ENCODE measurements at places on chromosomes 6 and 20.

DNA sequence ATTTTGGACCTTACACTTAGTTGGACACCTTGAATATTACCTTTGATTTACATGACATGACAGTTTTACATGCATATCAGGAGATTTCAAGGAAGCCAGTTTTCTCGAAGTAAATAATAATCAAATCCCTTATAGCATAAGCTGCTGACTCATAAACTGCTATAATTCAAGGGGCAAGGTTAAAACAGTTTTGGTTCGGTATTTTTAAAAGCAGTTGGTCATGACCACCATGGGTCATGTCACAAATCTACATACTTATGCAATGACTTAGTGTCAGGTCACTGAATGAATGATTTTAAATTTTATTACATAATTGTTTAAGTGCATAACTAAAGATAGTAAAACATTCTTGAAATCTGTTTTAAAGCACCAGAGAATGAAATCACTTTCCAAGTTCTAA lies 158.0 kb downstream of the DST start:
- DNase-seq: peak; percentile 74

DNA sequence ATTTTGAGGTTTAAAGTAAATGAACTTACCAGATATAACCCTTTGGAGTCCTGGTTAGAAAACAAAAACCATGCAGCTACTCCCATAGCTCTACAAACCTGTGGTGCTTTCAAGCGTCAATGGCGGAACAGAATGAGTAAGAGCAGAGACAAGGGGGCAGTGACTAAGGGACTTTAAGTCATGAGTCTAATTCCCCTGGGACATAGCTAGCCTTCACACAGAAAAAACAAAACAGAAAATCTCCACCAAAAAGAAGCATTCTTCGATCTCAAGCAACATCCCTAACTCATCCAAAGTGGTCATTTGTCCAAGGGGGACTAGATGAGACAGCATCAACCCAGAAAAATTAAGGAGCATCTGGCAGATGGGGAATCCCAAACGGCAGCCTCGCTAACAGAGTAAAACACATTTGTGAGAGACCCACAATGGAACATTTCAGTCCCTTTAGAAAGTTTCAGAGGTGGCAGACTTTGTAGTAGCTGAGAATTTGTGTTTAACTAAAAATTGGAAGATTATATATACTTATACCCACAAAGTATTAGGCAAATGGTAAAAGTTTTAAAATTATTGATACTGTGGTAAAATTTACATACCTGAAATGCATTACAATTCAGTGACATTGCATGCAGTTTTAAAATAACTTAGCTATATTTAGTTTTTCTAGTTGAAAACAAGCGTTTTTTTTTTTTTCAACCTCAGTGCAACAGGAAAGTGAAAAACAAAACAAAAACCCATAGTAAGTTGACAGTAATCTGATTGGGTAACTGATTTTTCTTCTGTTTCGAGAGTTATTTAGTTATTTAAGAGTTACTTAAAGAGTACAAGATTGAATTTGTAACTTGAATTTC lies 67.5 kb downstream of the KCNQ5 start:
- no peak for DNase-seq

DNA sequence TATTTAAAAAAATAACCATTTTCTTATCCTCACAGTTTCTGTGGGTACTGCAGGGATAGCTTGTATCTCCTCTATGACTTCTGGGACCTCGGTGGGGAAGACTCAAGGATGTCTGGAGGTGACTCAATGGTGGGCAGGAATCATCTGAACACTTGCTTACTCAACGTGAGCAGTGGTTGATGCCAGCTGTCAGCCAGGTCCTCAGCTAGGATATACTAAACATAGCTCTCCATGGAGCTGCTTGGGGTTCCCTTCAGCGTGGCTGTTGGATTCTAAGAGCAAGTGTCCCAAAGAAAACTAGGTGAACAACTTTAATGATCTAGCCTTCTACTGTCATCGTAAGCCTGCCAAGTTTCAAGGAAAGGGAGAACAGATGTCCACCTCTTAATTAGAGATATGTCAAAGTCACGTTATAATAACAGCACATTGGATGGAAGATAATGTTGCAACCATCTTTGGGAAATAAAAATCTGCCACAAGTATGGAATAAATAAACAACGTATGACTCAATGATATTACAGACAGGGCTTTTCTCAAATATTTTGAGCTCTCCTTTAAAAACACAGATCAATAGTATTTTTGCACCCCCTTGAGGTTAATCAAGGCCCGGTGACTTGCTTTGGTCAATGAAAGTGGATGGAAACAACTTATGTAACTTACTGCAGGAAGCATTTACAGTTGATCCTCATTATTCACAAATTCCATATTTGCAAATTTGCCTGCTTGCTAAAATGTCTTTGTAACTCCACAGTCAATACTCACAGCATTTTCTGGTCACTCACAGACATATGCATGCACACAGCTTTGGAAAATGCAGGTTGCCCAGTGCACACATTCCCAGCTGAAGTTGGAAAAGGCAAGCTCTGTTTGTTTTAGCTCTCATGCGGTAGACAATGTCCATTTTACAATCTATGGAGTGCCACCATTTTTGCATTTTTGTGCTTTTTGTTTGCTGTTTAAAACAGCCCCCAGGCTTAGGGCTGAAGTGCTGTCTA lies 6.6 kb upstream of the HEBP2 start:
- no peak for DNase-seq

DNA sequence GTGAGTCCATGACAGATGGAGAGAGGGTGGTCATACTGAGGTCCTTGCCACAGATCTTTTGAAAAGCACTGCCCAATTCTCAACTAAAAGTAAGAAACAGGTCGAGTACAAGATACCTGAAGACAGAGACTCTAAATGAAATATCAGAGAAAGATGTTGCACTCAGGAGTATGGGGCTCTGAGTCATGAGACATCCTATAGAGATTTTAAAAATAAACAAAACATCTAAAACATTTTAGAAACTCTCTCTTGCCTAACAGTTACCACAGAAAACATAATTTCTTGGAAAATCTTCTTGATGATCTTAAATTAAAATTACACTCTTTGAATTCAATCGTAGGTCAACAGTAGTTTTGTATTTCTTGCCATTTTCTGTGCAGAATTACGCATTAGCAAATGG lies 348.9 kb upstream of the MARCKS start:
- DNase-seq: no peak

GRCh38 chr20:46742669-46743045 lies 33.2 kb downstream of the SLC2A10 start:
- no peak for DNase-seq

Measured in HFFc6 (cell line).